ENCODE measurements at places on chromosomes 13 and 19.

GRCh38 chr13:90485436-90485835 lies 862.1 kb upstream of the MIR17HG start:
- peak; percentile 45 for DNase-seq

DNA sequence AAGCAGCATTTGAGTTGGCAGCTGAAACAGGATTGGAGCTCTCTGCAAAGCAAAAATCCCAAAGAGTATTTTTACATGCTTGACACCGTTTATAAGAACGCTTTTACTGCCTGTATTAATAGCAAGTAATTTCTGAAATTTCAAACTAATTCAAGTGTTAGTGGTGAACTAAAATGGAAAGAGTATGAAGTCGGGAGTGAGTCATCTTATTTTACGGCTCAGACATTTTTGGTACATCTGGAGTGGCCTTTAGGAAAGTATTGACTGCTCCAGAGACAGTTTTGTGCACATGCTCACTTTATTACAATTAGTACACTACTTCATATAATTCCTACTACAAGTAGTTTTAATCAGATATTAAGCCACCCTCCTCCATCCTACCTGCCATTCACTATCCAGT lies 167.4 kb downstream of the SLITRK6 start:
- DNase-seq, result no peak

DNA sequence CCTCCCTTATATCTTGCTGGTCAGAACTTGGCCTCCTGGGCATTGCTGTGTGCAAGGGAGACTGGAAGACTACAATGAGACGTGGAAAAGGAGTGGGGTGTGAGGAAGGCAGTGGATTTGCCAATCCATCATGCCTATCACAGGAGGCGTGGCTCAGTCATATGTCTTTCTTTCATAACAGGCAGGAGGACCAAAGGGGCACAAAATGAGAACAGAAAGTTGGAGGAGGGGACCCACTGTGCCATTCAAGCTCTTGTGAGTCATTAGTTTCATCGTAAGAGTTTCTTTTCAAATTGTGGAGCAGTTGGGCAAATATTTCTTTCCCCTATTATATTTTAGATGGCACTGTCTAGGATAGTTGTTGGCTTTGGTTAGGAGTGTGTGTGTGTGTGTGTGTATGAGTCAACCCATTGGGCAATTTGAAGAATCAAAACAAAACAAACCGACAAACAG lies 471.5 kb downstream of the TSHZ3 start:
- no peak for DNase-seq

GRCh38 chr13:22596171-22596863 lies 584.5 kb upstream of the SGCG start:
- DNase-seq, result no peak

GRCh38 chr13:36709136-36709890 lies 35.5 kb downstream of the SERTM1 start:
- no peak for DNase-seq

DNA sequence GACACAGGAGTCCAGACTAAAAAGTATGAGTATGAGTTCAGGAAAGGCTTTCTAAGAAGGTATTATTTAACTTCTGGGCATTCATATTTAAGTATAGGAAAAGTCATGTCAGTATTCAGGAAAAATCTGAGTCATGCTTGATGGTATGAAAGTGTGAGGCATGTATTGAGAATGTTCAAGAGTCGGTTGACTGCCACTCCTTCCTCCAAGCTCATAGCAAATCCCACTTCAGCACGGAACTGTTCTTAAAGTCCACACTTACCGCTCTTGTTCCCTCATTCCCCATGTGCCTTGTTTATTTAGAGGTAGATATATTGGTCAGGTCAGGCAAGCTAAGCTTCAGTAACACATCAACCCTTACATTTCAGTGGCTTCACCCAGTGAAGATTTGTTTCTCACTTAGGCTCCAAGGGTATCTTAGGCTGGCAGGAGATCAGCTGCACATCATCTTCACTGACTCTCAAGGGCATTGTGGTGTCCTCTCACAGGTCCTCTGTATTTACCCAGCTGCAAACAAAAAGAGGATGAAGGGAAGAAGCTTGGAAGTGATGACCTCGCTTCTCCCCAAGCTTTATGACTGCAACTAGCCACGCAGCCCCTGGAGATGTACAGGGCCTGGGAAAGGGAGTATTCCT lies 1189.2 kb downstream of the EFNB2 start:
- DNase-seq, result peak; percentile 75

DNA sequence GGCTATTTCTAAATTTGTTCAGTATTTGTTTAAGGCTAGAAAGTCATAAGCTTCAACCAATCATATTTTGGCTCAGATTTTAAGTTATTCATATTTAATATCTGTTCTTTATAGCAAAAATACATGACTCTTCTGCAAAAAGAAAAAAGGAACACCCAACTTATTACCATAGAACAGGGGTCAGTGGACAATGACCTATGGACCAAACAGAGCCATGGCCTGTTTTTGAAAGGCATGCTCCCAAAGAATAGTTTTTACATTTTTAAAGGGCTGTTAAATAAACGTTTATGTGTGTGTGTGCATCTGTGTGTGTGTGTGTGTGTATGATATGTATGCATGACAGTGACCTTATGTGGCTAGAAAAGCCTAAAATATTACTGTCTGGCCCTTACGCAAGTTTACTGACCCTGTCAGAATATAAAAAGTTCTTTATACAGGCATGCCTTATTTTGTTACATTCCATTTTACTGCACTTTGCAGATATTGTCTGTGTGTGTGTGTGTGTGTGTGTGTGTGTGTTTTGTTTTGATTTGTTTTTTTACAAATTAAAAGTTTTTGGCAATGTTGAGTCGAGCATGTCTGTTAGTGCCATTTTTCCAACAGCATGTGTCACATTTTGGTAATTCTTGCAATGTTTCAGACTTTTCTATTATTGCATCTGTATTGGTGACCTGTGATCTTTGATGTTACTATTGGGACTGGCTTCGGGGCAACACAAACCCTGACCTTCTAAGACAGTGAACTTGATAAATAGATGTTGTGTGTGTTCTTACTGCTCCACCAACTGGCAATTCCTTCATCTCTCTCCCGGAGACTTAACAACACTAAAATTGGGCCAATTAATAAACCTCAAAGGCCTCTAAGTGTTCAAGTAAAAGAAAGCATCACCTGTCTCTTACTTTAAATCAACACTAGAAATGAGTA lies 22.0 kb downstream of the KLF12 start:
- no peak for DNase-seq

- DNase-seq, result no peak
Measured at GRCh38 chr13:72258340-72258981, 391.5 kb upstream of the DACH1 start.

DNA sequence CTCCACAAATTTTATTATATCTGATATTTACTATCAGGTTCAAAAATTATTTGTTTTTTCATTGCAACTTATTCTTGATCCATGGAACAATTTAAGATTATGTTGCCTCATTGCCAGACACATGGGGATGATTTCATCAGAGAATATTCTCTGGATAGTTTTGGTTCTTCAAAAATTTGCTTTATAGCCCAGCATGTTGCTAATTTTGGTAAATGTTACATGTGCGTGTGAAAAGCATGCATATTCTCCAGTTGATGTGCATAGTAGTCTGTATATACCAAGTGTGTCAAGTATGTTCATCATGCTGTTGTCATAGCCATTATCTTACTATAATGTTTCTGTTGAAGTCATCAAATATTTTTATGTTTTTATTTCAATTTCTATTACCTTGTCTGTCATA lies 122.3 kb downstream of the RFC3 start:
- no peak for DNase-seq

- DNase-seq, result no peak
Measured at GRCh38 chr13:98351636-98352035, 174.6 kb upstream of the RNF113B start.

DNA sequence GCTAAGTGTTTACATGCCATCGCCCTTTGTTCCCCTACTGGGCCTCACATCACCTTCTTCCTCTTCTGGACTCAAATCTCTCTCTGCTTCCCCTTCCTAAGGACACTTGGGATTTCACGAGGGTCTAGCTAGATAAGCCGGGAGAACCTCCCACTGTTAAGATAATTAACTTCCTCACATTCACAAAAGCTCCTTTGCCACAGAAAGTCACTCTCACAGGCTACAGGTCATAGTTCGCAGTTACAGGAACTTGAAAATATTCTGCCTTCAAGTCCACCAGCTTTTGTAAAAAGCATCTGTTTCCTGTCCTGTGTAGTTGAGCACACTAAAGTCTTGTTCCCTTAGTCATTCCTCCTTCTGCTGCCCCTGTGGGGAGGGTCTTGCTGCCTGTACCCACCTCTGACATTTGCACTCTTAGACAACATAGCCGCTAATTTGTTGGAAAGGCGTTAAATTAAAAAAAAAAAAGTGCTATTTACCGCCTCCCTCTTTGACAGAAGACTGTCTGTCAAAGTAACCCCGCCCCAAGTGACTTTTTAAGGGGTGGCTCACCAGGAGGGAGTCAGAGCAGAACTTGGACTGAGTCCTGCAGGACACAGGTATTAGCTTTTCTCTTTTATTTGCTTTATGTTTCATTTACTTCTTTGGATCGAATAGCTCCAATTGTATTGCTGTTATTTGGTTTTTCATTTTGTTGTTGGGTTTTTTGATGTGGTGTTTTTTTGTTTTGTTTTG lies 26.8 kb upstream of the CEACAM21 start:
- no peak for DNase-seq

DNA sequence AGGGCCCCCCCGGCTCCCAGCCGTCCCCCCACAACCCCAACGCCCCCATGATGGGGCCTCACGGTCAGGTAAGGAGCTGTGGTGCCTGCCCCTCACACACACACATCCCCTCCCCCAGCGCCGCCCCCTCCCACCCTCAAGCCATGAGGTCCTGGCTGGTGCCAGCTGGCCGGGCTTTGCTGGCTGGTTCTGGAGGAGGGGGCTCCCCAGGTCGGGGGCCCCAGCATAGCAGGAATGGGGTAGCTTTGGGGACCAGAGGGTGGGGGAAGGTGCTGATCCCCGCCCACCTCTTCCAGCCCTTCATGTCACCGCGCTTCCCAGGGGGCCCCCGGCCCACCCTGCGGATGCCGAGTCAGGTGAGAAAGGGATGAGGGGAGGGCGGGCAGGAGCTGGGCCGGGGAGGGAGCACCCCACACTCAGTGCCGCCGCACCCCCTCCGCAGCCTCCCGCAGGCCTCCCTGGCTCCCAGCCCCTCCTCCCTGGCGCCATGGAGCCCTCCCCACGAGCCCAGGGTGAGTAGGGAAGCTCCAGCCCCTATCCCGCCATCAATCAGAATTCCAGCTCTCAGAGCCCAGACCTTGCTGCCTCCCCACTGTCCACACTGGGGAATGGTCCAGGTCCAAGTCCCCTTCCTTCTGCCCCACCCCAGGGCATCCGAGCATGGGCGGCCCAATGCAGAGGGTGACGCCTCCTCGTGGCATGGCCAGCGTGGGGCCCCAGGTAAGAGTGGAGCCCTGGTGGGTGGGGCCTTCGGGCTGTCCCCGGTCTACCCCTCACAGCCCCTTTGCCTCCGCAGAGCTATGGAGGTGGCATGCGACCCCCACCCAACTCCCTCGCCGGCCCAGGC lies 6.4 kb downstream of the ISYNA1 start:
- no peak for DNase-seq

DNA sequence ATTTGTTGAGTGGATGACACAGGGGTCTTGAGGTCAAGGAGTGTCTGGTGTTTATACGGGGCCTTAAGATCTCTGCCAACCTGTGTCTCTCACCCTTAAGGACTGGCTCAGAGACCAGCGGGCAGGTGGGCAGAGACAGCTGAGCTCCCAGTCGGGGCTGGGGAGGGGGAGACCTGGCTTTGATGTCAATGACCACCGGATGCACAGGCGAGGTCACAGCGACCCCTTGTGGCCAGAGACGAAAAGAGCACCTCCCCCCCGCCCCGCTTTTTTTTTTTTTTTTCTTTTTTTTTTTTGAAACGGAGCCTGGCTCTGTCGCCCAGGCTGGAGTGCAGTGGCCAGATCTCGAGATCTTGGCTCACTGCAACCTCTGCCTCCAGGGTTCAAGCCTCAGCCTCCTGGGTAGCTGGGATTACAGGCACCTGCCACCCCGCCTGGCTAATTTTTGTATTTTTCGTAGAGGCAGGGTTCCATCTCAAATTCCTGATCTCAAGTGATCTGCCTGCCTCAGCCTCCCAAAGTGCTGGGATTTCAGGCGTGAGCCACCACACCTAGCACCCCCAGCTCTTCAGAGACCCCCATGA lies 12.1 kb upstream of the KLK14 start:
- DNase-seq, result no peak

- no peak for DNase-seq
Measured at GRCh38 chr19:48206397-48207093, 36.1 kb downstream of the ZSWIM9 start.

DNA sequence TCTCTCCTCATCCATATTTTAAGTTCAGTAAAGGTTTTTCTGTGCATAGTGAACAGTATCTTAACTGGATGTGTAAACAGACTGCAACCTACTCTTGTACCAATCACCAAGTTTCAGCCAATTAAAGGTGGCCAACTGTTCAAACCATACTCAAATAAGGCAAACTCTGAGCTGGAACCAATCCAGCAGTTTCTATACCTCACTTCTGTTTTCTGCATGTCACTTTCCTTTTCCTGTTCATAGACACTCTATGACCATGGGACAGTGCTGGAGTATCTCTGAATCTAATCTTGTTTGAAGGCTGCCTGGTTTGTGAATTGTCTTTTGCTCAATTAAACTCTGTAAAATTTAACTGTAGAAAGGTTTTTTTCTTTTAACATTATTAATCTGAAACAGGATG lies 470.3 kb upstream of the SLITRK6 start:
- DNase-seq, result no peak

GRCh38 chr13:111153977-111154332 lies 38.8 kb downstream of the ARHGEF7 start:
- no peak for DNase-seq

DNA sequence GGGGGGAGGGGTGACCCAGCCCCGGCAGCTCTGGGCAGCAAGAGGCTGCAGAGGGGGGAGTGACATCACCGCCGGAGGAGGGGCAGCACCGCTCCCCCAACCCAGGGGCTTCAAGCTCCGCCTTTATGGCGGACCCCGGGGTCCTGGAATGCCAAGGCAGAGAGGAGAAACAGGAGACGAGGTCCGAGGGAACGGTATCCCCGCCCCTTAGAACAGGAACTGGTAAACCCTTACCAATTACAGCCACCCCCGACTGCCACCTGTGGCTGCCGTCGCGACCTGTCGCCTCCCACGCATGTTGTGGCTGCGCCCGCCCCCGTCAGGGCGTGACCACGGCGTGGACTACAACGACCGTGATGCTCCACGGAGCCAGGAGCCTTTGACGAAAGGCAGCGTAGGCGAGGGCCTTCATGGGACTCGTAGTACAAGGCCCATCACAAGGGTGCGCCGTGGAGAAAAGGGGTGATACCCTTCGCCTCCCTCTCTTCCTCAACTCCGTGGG lies 4.1 kb upstream of the KCNC3 start:
- no peak for DNase-seq

- DNase-seq, result no peak
Measured at GRCh38 chr19:4922530-4923275, 13.4 kb downstream of the UHRF1 start.

DNA sequence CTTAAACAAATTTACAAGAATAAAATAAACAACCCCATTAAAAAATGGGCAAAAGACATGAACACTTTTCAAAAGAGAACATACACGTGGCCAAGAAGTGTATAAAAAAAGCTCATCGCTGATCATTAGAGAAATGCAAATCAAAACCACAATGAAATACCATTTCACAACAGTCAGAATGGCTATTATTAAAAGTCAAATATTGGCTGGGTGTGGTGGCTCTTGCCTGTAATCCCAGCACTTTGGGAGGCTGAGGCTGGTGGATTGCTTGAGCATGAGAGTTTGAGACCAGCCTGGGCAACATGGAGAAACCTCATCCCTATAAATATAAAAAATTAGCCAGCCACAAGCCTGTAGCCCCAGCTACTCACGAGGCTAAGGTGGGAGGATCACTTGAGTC lies 89.9 kb downstream of the UBL3 start:
- DNase-seq, result no peak

- DNase-seq, result no peak
Measured at GRCh38 chr19:35734889-35735288, 7.4 kb downstream of the IGFLR1 start.

- no peak for DNase-seq
Measured at GRCh38 chr13:40485611-40486517, 180.6 kb downstream of the FOXO1 start.

All from brain pericyte (primary cell).